ENCODE measurements at places on chromosomes 7 and 10. TPM values are rescaled to one million over a fixed set of nuclear protein-coding genes. Genes with fewer than 3 reads are reported as not detected.

Gene KCNIP2
- total RNA-seq: 2.5 TPM

Gene TUBAL3
- 0.49 TPM for total RNA-seq

Gene FGFR2
- total RNA-seq: 135 TPM

Gene NME8
- 0.89 TPM for total RNA-seq

Gene RRP12
- total RNA-seq: 20.9 TPM

Gene ITGB8
- total RNA-seq: 66.5 TPM

Gene ECHDC3
- 4.1 TPM for total RNA-seq

Gene CALML5
- not detected for total RNA-seq

Gene COMTD1
- 20.0 TPM for total RNA-seq

Gene COL1A2
- total RNA-seq: 478 TPM

- DNase-seq: no peak
These were observed 28.2 kb upstream of the BMS1 start for GRCh38 chr10:42754155-42755027.

DNA sequence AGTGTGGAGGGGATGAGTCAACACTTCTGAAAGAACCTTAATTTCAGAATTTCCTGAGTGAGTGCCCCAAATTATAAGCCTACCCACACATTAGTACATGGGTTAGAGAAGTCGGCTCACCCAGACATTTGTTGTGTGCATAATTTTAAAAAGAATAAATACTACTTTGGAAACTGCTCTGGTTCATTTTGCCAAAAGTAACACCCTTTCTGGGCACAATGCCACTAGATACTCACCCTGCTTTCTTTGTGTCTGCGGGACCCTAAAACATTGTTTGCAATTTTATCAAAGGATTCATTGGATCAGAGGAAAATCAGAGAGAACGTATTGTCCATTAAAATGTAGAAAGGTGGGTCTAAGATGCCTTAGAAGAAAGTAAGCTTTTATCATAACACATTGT lies 245.5 kb upstream of the NRP1 start:
- no peak for DNase-seq

DNA sequence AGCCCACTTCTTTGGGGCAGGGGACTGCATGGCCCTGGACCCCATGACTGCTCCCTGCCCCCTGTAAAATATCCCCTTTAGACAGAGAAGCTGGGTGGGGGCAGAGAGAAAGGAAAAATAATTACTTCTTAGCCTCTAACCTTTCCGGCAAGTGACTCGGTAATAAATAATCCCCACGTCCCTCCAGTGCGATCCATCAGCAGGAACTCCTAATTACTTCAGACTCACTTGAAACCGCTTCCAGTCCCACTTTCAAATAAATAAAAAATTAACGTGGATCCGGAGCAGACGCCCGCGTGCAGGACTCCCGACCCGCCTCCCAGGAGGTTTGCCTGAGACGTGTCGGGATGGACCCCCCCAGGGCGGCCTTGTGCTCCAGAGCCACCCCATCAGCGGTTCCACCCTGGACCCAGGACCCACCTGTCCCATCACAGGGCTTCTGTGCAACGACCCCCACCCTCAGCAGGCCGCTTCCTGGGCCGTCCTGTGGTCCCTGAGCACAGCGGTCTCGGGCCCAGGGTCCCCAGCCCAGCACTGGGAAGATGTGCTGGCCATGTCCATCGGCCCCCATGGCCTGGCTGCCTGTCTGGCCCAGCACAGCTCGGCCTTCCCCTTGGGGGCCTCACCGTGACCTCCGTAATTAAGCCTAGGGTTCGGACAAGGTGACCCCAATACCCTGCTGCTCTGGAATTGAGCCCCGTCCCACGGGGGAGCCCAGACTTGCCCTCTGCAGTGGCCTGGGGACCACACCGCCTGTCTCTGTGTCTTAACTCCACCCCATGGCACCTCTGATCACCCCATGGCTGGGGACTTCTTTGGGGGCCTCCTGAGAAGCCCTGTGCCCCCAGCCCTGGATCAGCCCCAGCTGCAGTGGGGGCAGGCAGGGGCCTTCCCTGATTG lies 108.0 kb downstream of the UNCX start:
- no peak for DNase-seq

GRCh38 chr10:49090696-49091380 lies 24.5 kb downstream of the VSTM4 start:
- no peak for DNase-seq

GRCh38 chr10:99769706-99770105 lies 12.7 kb upstream of the ABCC2 start:
- no peak for DNase-seq

DNA sequence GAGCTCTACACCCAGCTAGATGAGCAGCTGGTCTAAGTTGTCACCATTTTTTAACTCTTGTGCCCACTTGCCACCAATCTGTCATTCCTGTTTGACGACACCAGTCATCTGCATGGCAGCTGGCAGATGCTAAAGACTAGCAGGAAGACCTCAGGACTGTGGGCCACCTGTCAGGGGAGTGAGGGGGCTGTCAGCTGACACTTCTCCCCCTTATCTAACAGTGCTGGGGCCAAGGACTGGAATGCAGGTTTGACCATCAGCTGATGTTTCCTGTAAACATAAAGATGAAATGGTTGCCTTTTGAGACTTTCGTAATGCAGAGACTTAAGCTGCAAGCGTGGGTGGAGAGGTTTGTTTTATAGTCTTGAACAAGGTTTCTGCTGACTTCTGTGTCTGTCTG lies 93.5 kb downstream of the WNT2 start:
- no peak for DNase-seq

DNA sequence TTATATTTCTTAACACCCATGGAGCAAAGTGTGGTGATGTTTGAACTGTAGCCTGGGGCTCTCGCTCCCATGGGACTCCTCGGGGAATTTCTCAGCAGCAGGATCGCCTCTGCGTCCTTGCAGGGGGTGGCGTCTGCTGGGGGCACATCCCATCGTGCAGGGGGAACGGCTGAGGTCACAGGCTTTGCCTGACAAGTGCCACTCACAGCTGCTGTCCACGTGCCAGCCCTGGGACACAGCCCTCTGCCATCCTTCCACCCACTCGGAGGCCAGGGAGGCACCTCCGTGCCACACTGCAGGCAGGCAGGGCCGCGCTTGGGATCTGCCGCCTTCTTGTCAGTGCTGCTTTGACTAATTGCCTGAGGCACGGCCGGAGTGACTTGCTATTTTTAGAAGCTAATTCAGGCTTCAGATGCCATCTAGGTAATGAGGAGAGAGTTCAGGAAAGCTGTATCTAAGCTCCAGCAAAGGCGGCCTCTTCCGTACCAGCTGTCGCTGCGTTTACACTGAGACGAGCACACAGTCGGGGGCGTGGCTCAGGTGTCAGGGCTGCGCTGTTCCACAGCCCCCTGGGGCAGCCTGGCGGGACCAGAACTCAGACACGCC lies 45.7 kb downstream of the PITRM1 start:
- no peak for DNase-seq

DNA sequence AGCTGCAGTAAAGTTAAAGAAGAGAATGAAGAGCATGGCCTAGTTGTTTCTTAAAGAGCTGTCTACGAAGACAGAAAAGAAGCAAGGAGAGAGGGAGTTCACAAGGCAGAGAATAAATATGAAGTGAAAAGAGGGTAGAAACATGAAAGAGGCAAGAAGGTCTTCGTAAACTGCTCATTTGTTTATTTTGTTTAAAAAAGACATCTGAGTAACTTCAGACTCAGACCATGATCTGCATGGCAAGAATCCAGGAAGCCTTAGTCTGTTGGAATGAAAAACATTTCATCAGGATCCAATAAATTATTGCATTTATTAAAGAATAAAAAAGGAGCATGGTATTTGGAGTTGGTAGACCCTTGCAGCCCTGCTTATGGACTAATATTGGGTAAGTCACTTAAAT lies 151.1 kb downstream of the SEM1 start:
- no peak for DNase-seq

GRCh38 chr10:111077785-111078504 lies 1.1 kb downstream of the ADRA2A start:
- DNase-seq: no peak

DNA sequence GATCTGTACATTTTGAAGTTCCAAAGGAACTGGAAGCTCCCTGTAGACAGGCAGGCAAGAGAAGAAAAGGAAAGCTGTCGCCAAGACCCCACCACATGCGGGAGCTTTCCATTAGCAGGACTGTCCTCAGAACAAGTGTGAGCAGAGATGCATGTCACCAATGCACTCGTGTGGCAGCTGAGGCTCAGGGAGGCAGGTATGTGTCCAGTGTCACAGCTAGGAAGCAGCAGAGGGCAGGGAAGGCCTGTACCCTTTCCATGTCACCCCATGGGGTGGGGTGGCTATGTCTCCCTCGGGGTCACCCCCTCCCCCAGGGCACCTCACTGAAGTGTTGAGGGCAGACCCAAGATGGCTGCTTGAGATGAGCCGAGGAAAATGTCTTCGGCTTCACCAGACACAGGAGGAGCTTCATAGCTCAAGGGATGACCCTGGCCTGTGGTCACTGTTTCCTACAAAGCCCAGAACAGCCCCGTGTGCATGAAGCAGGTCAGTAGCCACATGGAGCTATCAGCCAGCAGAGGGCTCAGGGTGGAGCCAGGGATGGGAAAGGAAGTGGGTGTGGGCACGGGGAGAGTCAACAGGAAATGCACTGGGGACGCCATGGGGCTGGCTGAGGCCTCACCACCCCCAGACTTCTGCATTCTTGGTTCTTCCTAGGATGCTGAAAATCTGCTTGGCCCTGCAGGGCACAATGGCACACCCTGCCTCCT lies 96.6 kb downstream of the FAM53B start:
- DNase-seq: peak; percentile 66

DNA sequence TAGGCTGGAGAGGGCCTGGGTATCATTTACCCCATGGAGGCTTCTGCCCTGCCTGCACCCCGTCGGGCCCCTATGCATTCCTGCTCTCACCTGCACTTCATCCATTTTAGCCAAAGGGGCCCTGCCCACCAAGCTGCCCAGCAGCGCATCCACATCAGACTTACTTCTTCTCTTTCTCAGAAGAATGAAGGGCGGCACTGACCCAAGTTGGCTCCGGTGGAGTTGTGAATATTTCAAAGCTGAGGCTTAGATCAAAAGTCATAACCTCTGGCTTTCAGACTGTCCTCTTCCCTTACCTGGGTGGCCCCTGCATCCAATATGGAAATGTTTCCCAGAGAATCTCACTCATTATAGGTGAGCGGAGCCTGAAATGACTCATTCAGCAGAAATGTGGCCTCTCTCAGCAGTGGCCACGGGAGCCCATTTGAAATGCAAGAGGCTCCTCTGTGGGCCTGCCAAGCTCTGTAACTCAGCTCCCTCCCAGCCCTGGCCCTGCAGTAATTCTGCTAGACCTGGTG lies 117.6 kb upstream of the TCF7L2 start:
- no peak for DNase-seq

DNA sequence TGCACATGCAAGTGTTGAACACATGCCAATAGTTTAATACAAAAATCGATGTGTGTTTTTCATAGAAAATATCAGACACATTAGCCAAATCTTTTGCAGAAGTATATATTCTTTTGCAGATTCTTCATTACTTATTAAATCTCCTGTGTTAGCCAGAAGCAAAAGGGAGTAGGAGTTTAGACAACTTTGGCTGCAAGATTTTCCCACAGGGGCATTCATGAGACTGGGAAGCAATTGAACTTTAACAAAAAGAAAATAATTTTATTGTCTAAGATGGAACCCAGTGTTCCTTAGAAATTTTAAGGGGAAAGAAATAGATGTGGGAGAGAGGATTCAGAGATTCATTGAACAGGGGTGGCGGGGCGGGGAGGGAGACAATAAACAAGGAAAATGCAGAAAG lies 1336.0 kb downstream of the GATA3 start:
- no peak for DNase-seq

DNA sequence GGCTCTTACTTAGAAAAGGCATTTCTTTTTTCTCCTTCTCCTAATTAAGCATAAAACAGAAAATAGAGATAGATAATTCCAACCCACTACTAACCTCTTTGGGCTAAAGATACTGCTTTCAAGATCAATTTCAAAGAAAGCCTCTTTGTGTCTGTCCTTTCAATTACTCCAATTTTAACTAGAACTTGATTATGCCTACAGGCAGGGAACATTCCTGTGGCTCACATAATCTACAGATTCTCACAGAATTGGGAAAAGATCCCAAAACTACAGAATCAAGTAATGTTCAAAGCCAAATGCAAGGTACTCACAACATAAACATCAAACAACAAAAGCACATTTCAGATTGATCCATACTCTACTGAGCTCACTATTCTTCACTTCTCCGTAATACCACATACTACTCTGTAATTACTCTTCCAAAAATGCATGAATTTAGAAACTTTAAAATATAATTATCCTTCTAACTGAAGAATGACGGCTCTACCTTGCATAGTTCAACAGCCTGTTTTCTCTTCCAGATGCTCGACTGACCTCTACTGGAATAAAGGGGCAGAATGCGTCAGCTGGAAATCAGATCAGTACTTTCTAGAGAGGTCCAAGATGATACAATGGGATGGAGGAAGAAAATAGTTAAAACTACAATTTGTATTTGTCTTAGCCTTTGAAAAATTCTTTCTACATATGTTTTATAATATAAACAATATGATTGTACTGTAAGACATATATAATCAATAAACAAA lies 3.9 kb downstream of the MTERF1 start:
- no peak for DNase-seq

- DNase-seq: no peak
These were observed 718 bp upstream of the FZD1 start for GRCh38 chr7:91263384-91264045.

GRCh38 chr7:147584771-147585193 lies 1005.8 kb upstream of the C7orf33 start:
- no peak for DNase-seq

- DNase-seq: peak; percentile 44
These were observed 110.2 kb downstream of the TMEM26 start for GRCh38 chr10:61342858-61343572.

Data from mucosa of gallbladder (tissue), 1 donor.